ENCODE measurements at places on chromosomes 6 and 20.
A peak's percentile ranks its signal among the peaks of the same experiment; 100 is the strongest.

- no peak for DNase-seq
Observed at GRCh38 chr6:105794870-105795269, 291.3 kb upstream of the PRDM1 start.

GRCh38 chr20:64091770-64092169, 7.6 kb upstream of the LKAAEAR1 start:
- no peak for DNase-seq

DNA sequence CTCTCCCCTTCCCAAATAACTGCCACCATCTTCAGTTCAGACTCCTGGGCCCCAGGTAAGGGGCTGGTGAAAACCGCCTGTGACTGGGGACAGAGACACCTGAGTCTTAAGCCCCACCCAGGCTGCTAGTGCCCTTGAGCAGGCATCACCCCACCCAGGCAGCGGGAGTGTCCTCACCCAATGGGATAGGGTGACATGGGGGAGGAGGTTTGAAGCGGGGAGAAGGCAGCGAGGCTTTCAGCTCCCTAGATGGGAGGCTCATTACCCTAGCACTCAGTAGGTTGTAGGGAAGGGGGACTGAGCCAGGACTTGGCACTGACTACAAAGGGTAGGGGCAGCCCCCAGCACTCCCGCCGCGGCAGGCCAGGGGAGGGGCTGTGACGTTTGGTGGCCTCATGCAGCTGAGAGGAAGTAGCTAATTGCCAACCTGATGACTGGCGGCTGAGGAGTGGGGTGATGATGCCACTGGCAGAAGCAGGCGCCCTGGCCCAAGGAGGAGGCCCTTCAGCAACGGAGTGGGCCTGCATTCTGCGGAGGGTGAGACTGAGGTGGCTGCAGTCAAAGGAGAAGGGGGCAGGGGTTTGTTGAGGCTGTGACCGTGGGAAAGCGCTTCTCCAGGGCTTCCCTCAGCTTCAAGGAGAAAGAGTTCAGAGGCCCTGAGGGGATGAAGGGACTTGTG, 126.9 kb downstream of the MRPL14 start:
- peak; percentile 76 for DNase-seq

- no peak for DNase-seq
Observed at GRCh38 chr6:24076011-24076410, 50.0 kb upstream of the NRSN1 start.

DNA sequence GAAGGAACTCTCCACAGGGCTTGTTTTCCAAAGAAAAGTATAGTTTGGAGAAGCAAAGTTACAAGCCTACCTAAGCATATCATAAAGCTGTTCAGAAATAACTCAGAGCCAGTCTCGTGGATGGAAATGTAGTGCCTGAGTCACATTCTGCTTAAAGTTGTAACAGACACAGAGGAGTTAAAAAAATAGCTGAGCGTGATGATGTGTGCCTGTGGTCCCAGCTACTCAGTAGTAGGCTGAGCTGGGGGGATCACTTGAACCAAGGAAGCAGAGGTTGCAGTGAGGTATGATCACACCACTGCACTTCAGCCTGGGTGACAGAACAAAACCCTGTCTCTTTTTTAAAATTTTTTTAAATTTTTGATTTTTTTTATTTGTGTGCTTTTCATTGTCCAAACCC, 6.6 kb downstream of the ALDH5A1 start:
- DNase-seq, result no peak

- DNase-seq, result no peak
Observed at GRCh38 chr20:62428002-62428372, 648 bp upstream of the RBBP8NL start.

- no peak for DNase-seq
Observed at GRCh38 chr6:128492386-128492785, 28.0 kb downstream of the PTPRK start.

- no peak for DNase-seq
Observed at GRCh38 chr6:6660339-6661045, 72.0 kb downstream of the LY86 start.

All from activated CD4-positive, alpha-beta memory T cell treated with anti-CD3 and anti-CD28 coated beads for 36 hours (primary cell).